ENCODE measurements at places on chromosomes 2 and 18.
A peak's percentile ranks its signal among the peaks of the same experiment; 100 is the strongest.

DNA sequence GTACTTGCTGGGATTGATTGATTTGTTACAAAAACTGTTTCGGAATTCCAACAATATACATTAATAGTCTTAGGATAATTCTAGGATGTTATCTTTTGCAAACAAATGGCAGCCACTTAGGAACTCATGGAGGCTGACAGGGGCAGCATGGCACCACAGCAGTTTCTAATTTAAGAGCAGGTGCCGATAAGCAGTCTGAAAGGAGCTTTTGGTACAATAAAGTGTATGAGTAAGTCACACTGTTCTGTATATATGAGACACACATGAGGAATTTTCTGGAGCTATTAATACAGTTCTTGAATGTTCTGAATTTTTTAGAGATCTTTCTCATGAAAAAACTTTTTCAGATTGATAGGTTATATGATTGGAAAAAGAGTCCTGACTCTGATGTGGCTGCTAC, 52.2 kb downstream of the EIF5B start:
- no peak for DNase-seq

GRCh38 chr18:60092073-60092472, 192.3 kb downstream of the PMAIP1 start:
- DNase-seq, result no peak

GRCh38 chr2:128774320-128775216, 455.9 kb upstream of the HS6ST1 start:
- no peak for DNase-seq

DNA sequence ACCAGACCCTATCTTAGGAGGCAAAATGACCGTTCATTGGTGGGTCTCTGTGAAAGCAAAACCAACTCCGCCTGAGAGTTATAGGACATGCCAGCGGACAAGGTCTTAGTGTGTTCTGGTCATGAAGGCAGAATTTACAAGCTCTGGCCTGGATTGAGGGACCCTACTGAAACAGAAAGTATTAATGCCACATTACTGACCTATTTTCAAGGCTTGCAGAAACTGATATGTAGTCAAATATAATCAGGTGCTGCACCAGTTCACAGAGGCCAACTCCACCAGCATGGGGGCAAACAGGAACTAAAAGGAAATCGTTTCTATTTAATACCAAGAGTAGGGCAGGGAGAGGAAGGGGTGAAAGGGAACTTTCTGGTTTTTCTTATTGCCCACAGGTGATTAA, 19.7 kb downstream of the TYMS start:
- DNase-seq, result no peak

DNA sequence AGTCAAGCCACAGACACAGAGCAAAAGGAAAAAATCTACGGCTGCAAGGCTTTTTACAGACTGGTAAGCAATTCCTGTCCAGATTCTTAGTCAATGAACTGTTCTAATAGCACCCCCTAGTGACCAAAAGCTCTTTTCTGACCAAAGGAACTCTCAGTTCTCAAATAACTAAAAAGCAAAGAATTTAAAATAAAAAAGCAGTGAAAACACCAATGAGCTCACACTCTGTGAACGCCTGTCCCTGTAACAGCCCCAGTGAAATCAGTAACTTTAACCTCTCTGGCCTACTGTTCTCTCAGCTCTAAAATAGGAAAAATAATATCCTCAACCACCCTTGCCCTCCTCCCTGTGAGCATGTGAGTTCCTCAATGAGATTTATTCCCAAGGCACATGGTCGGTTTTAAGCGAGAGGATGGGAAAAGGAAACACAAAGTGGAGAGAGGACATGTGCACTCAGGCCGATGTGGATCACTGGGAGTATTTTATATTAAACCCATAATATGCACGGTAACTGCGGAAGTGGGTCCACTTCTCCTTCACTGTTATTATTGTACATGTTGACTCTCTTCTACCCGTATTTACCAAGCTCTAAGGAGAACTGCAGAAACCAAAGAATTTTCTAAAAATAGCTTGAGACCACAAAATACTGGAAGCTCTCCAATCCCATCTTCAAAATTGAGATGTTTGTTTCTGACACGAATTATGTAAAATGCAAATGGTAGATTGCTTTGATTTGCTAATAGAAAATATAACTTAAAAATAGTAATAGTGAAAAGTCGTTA, 128.5 kb downstream of the STK39 start:
- no peak for DNase-seq

GRCh38 chr2:233745073-233745755, 14.9 kb upstream of the UGT1A1 start:
- no peak for DNase-seq

DNA sequence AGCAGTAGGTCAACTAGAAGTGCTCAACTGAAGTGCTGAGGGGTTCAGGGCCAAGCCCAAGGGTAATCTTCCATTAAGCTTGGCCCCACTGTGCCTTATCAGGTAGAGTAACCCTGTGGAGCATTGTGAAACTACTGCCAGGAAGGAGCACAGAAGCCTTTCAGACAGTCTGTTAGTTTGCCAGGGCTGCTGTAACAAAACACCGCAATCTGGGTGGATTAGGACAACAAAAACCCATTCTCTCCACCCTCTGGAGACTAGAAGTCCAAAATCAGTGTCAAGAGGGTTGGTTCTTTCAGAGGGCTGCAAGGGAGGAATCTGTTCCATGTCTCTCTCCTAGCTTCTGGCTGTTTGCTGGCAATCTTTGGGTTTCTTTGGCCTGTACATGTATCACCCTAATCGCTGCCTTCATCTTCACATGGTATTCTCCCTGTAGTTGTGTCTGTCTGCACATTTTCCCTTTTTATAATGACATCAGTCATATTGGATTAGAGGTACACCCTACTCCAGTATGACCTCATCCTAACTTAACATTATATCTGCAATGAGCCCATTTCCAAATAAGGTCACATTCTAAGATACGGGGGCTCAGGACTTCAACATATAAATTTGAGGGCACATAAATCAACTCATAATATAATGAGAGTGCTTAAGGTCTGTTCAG, 21.2 kb downstream of the VIT start:
- no peak for DNase-seq

GRCh38 chr18:9401176-9401575, 66.6 kb downstream of the TWSG1 start:
- no peak for DNase-seq

GRCh38 chr2:182642328-182642727, 73.7 kb upstream of the DNAJC10 start:
- no peak for DNase-seq

DNA sequence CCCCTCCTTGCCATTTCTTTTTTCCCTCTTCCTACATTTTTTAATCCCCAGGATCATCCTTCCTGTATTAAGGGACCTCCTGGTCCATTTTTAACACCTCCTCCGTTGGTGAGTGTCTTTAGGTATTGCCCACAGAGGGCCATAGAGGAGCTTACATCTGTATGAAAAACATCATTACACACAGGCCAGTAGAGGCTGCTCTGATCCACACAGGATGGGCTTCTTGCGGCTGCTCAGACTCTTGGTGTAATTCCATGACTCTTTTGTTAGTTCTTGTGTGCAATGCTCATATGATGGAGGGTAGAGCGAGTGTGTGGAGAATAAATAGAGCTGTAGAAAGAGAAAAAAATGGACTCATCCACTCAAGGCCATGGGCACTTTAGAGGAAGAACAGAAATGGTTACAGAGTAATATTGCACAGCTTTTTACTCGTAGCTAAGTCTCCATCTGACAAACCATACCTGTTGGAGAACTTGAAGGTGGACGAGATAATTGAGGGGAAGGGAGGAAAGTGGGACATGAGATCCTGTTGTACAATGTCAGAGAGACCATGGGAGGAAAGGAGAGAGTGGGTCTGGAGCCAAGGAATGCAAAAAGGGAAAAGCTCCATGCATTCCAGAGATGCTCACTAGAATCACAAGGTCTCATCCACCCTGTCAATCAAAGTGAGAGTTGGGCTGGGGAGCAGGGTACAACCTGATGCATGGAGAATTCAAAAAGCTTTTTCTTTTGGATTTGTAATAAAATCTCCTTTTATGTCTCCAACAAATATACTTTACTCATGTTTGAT, 129.7 kb upstream of the TNP1 start:
- DNase-seq, result no peak

DNA sequence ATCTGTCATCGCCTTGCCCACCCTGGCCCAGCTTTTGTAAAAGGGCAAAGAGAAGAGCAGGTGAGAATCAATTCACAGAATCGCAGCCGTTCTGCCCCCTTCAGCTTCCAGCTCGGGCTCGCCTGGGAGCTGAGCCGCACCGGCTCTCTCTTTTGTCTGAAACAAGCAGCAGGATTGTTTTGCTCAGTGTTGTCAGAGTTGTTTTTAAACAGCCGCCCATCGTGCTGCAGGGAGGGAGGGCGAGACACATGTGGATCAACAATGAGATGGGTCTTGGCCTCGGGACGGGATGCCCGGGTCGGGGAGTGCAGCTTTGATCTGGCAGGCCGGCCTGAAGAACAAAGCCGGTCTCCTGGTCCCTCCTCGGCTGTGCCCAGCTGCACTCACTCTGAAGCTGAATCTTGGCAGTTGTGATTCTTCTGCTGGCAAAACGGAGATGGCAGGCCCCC, 39.7 kb upstream of the HDAC4 start:
- DNase-seq, result no peak

- DNase-seq, result no peak
Observed at GRCh38 chr2:218961651-218962570, 2.4 kb downstream of the CDK5R2 start.

- DNase-seq, result no peak
Observed at GRCh38 chr2:10385933-10386773, 62.0 kb downstream of the ODC1 start.

- DNase-seq, result no peak
Observed at GRCh38 chr2:102803041-102803896, 41.4 kb downstream of the TMEM182 start.

DNA sequence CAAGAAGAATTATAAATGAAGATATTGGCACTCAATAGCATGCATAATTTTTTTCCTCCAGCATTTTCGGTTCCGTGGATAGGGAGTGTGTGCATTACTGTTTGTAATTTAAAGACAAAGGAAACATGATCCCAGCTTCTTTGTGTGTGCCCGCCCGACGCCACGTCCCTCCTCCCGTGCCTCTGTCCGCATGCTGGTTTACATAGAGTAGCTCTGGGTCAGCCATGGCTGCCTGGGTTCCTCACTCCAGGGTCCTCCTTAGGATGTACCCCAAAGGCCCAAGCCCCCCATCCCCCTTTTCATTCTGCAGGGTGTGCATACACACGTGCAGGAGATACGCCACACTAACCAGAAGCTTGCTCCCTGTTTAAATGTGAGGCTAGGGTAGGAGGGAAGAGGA, 214.7 kb downstream of the KLHL29 start:
- no peak for DNase-seq

- no peak for DNase-seq
Observed at GRCh38 chr18:5895299-5895875, at the start of gene TMEM200C. Gene TMEM200C (minus strand): TSS chr18:5895522. CDS start chr18:5892063, 3,459 bp downstream.

DNA sequence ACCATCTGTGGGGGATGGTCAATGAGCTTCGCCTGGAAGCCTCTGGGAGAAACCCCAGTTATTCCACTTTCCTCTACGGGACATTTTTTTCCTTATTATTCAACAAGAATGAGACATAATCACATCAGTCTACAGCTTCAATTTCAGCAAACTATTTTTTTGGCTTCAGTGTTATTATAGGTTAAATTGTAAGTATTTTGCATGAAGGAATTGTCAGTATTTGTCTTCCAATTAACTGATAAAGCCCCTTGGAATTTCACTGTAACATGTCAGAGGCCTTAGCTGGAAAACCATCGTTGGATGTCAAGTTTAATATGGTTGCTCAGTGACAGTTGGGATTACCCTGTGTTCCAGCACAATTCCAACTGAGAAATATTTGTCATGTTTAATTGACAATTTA, 480.9 kb upstream of the CHST9 start:
- DNase-seq, result no peak

GRCh38 chr2:33436083-33436482, 40.4 kb upstream of the RASGRP3 start:
- DNase-seq, result no peak

- DNase-seq, result no peak
Observed at GRCh38 chr2:174648896-174649295, 51.3 kb upstream of the WIPF1 start.

DNA sequence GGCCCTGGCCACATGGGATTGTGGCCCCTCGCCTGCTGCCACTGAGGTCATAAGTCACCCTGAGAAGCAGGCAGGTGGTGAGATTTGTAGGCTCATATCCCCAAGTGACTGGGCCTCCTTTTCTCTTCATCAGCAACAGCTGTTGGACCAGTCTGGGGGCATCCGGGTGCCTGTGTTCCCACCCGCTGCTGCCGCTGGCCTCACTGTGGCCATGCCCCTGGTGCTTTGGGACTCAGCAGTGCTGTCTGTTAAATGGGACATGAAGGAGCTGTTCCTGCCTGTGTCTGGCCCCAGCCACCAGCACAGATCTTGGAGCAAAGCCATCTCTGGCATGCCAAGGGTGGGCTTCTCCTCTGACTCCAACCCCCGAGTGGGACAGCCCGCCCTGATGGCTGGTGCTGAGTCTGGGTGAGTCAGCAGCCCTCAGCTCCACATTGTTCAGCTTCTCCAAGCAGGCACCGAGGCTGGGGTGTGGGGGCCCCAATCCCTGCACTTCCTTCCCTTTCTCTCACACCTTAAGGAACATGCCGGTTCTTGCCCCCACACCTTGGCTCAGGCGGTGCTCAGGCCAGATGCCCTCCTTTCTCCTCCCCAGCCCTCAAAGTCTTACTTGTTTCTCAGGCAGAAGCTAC, 207.9 kb downstream of the GLI2 start:
- no peak for DNase-seq

GRCh38 chr2:12005886-12006681, 259.7 kb downstream of the LPIN1 start:
- peak; percentile 37 for DNase-seq

GRCh38 chr2:223108351-223109050, 56.5 kb downstream of the KCNE4 start:
- no peak for DNase-seq

DNA sequence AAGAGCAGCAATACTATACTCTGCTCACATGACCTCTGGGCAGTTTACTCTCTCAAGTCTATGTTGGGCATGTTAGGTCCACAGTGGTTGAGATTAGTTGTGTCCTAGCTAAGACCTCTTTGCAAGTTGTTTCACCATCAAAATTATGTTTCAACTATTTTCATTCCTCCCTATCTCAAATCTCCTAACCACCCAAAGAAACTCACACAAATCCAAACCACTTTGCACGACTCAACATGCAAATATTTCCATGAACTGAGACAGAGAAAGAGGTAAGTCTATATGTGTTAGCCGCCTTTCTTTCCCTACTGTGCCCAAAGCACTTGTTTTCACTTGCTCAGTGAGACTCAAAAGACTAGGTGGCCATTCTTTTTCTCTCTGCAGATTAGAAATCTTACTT, 546.8 kb downstream of the TNS1 start:
- no peak for DNase-seq

- DNase-seq, result no peak
Observed at GRCh38 chr2:159617646-159618045, 1.3 kb upstream of the BAZ2B start.

- DNase-seq, result no peak
Observed at GRCh38 chr18:23204589-23205235, 69.4 kb downstream of the CABLES1 start.

DNA sequence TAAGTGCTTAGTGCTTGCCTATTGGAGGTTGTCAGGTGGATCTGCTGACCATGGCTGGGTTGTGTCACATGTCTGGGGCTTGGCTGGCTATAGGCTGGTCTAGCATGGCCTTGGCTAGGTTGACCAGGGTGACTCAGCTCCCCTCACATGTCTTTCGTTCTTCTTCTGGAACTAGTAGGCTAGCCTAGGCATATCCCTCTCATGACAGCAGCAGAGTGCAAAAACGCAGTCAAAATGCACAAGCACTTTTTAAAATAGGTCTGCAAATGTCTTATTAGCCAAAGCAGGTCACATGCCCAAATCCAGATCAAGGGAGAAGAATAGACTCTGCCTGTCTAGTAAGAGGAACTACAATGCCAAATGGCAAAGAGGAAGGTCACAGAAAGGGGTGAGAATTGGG, 179.7 kb upstream of the ACVR2A start:
- DNase-seq, result no peak
